ENCODE measurements at places on chromosomes 16 and 17. TPM values are rescaled to one million over a fixed set of nuclear protein-coding genes. Genes with fewer than 3 reads are reported as not detected.

DNA sequence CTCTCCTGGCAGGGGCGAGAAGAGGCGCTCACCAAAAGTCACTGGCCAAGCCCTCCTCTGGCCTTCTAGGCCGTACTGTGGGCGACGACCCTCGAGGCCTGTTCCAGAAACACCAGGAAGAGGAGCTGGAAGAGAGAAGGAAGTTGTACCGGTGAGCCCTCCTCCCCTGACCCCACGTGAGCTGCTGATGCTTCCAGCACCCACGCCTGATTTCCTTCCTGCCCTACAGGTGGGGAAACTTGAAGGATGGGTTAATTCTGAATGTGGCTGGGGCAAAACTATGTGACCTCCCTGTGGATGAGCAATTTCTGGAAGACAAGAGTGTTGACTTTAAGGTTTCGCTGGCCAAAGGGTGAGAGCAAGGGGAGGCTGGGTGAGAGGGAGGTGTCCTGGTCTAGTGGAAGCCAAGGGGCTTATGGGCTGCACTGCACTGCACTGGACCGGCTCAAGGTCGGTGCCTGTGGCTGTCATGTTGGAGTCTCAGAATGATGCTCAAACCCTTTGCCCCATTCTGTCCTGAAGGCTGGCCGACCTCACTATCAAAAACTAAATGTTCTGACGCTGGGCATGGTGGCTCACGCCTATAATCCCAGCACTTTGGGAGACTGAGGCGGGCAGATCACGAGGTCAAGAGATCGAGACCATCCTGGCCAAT is 6.2 kb downstream of the C17orf100 start:
- DNase-seq: no peak

DNA sequence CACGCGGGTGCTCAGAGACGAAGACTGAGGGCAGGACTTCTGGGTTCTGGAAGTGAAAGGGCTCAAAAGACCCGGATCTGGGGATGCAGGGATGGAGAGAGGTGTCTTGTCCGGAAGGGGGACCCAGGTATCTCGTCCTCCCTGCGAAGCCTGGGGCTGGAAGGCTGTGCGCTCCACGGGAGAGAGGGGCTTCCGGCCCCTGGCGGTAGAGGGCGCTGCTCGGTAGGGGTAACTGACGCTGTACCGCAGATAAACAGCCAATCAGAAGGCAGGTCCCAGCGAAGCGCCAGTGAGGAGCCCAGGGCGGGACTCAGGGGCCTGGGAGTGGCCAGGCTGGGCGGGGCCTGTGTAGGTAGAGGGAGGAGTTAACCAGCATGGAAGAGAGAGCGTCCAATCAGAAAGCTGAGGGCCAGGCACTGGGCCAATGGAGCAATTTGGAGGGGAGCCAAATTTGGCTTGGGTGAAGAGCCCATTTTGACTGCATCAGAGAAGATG is 804 bp downstream of the TGFB1I1 start:
- no peak for DNase-seq

DNA sequence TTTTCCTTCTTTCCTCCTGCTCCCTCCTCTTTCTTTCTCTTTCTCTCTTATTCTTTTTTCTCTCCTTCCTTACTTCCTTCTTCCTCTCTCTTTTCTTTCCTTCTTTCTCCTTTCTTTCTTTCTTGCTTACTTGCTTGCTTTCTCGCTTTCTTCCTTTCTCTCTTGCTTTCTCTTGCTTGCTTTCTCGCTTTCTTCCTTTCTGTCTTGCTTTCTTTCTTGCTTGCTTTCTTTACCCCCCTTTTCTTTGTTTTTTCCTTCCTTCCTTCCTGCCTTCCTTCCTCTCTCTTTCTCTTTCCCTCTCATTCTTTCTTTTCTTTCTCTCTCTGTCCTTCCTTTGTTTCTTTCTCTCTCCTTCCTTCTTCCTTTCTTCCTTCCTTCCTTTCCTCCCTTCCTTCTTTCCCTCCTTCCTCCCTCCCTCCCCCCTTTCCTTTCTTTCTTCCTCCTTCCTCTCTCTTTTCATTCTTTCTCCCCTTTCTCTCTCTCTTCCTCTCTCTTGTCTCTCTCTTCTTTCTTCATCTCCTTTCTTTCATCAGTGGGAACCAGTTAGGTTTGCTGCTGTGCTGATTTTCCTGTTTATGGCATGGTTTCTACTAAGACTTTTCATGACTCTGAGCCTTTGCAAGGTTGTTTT is 142.9 kb upstream of the CACNG3 start:
- DNase-seq: no peak

DNA sequence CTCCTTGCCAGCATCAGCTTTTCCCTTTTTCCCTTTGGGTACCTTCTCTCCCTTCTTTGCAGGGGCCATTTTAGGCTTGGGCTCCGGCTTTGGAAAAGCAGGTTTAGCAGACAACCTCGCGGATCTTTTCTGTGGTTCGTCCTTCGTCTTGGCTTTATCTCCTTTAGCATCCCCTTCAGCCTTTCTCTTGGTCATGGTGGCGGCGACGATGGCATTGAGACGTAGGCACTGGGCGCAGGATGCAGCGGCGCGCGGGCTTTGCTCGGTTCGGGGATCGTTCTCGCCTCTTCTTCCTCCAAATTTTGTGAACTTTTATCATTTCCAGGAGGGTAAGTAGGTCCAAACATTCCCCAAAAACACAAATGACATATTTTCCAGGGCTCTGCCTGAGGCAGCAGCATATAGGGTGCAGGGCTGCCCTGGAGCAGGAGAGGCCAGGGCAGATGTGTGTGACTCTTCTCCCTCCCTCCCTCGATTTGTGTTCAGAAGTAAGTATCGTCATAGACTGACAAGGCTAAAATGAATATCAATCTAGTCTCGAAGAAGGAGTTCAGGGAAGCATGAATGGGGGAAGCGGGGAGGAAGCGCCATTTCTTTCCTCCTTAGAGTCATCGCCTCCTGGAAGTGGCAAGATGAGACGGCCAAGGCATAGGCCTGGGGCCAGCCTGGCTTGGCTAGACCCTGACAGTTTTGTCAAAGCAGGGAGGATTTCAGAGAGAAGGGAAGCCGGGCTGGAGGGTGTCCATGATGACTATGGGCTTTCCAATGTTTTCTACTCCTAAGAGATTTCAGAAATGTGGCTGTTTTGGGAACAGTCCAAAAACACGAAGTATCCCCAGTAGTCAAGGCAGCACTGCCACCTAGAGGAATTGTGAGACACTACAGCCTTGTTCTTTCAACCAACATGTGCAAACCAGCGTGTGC is 13.2 kb downstream of the CHCT1 start:
- DNase-seq: peak; percentile 52

DNA sequence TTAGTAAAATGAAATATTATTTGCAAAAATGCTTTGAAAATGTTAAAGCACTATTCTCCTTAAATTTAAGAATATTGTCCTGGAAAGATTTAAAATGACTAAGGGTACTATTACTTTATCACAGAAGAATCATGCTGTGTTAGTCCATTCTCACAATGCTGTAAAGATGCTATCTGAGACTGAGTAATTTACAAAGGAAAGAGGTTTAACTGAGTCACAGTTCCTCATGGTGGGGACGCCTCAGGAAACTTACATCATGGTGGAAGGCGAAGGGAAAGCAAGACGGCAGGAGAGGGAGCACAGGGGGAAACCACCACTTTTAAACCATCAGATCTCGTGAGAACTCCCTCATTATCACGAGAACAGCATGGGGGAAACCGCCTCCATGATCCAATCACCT is 245.6 kb downstream of the IRX3 start:
- DNase-seq: no peak

GRCh38 chr17:34382621-34383124 is 19.6 kb upstream of the CCL1 start:
- DNase-seq: no peak

DNA sequence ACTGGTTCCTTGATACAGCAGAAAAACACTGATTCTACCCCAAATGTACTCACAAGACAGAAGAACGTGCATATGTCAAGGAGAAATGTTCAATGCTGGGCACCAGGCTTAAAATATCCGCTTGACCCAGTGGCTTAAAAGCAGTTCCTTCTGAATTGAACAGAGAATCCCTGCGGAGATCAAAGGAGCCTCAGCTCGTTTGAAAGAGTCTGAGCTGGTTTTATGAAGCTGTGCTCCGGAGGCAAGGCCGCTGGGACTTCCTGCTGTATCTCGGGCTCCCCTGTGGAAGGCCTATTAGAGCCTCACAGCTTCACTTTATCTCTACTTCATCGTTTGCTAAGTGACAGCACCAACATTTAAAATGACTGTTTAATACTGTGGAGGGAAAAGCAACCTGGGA is 2.2 kb downstream of the LMF1 start:
- DNase-seq: no peak

DNA sequence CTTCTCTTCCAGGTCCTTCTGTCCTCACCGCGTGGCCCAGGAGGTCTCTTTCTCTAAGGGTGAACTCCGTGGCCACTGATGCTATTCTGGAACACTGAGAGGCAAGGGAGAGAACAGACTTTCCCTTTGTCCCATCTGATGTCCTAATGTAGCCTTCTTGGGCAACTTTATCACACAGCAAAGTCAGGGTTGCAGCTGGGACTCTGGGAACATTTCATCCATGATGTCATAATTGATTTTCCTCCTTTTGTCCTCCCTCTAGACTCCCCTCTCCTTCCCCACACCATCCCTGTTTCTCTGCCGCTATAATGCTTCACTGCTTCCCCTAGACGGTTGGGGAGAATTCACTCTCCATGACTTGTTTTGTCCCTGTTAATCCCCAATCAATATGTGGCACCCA is 201.0 kb downstream of the SHISA9 start:
- no peak for DNase-seq

GRCh38 chr17:51588063-51588462 is 327.7 kb downstream of the UTP18 start:
- no peak for DNase-seq

DNA sequence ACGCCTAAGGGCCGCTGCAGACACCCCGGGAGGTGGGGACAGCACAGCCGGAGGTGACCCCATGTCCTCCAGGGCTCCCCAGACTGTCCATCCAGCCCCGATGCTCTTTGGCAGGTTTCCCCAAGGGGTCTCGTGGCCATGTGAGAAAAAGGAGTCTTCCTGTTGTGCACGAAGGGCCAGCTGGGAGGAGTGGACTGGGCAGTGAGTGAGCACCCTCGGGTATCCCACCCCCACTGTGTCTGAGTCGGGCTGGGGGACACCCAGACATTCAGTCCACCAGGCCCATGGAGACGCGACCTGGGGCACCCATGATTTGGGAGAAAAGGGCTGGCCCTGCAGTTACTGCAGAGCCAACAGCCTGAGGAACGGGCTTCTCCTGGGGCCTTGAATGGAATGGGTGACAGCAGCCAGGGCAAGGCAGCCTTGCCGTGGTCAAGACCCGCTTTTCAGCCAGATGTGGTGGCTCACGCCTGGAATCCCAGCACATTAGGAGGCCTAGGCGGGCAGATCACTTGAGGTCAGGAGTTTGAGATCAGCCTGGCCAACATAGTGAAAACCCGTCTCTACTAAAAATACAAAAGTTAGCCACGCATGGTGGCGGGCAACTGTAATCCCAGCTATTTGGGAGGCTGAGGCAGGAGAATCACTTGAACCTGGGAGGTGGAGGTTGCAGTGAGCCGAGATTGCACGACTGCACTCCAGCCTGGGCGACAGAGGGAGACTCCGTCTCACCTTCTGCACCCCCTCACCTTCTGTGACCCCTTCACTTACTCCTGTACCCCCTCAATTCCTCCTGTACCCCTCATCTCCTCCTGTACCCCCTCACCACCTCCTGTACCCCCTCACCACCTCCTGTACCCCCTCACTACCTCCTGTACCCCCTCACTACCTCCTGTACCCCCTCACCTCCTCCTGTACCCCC is 24.1 kb upstream of the CAPN15 start:
- no peak for DNase-seq

DNA sequence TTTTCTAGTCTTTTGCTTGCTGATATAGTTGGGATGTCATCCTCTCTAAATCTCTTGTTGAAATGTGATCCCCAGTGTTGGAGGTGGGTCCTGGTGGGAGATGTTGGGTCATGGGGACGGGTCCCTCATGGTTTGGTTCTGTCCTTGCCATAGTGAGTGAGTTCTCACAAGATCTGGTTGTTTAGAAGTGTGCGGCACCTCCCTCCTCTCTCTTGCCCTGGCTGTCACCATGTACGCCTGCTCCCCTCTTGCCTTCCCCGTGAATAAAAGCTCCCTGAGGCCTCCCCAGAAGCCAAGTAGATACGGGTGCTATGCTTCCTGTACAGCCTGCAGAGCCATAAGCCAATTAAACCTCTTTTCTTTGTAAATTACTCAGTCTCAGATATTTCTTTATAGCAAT is 15.2 kb downstream of the IL4R start:
- DNase-seq: no peak

- DNase-seq: no peak
Observed at GRCh38 chr16:3797904-3798811, 80.8 kb upstream of the TRAP1 start.

- DNase-seq: no peak
Observed at GRCh38 chr16:261031-261691, 14.6 kb downstream of the RGS11 start.

DNA sequence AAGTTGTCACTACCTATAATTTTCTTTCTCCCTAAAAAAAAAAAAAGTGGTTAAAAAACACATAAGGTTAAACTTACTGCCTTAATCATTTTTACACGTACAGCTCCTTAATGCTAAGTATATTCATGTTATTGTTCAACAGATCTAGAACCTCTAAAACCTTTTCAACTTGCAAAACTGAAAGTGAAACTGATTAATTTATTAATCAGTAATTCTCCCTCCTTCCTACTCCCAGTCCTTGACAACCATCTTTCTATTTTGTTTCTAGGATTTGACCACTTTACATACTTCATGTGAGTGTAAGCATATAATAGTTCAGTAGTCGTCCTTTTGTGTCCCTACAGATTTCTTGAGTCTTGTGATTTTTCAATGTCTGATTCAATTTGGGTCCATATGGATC is 251.4 kb upstream of the KIF2B start:
- DNase-seq: no peak

DNA sequence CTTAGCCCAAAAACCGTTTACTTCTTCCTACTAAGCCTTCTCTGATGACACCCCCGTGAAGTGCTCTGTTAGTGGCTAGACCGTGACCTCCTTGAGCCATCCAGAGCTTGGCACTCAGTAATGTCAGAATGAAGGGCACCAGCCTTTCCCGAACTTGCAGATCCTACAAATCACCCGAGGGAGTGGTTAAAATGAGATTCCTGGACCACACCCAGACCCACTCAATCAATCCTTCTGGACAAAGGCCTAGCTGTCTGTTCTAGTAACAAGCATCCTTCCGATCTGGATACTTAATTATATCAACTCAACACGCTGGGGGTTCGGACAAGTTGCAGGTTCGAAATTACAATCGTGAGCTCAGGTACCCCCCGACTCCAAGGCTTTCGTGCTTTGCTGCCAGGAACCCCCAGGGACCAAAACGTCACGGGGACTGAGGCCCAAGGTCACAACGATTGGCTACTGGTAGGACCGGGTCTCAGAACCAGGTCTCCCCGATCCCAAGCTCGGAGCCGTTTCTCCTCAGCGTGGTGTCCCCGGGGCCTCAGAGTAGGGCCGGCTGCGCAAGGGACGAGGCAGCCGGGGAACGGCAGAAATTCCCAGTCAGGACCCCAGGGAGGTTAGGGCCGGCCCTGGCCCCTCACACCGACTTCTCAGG is 527 bp downstream of the CIAPIN1 start:
- no peak for DNase-seq

GRCh38 chr16:70648606-70649005 is 2.2 kb downstream of the IL34 start:
- DNase-seq: no peak

USP6 gene
- total RNA-seq: 0.23 TPM

TPSG1 gene
- total RNA-seq: not detected

TNFRSF13B gene
- total RNA-seq: not detected

SDK2 gene
- total RNA-seq: 0.08 TPM

MEOX1 gene
- total RNA-seq: 0.21 TPM

MYH11 gene
- 0.33 TPM for total RNA-seq

NSMCE1 gene
- total RNA-seq: 109 TPM
